ENCODE measurements at places on chromosomes 1 and 21.
A peak's percentile ranks its signal among the peaks of the same experiment; 100 is the strongest.

- DNase-seq, result no peak
These were observed 12.6 kb downstream of the KCND3 start for GRCh38 chr1:111976842-111977241.

DNA sequence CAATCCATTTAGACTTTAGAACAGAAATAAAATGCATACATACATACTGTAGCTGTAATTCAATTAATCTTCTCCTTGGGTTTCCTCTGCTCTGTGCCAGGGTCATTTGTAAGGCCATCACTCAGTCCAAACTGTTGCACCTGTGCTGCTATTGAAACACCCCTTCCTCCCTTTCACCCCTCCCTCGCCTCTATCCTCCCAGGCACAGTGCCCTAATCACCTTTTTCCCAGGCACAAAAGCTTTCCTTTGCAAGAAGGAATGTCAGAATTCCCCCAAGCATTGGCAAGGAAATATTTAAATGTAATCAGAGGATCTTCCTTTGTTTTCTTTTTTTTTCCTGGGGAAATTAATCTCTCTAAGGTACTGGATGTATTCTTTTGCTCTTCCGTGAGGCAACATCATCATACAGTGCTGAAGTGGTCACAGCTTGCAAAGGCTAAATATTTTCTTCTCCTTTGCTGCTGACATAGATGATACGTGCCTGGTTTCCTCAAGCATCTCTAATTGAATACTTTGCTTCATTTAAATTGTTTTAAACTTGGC is 339.3 kb upstream of the NR5A2 start:
- DNase-seq, result no peak

DNA sequence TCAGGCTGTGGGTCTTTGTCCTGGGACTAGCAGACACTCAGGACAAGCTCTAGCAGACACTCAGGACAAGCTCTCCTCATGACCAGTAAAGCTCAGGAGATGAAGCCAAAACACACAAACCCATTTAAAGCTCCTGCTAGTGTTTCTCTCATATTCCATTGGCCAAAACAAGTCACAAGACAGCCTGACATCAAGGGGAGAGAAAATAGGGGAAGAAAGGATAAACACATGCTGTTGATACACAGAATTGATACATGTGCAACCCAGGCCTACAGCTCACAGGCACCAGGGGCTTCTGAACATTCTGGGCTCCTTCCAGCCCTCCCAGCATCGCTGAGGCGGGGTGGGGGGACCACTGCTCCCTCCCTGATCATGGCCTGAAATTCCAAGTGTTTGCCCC is 35.3 kb downstream of the ATF3 start:
- DNase-seq, result no peak

DNA sequence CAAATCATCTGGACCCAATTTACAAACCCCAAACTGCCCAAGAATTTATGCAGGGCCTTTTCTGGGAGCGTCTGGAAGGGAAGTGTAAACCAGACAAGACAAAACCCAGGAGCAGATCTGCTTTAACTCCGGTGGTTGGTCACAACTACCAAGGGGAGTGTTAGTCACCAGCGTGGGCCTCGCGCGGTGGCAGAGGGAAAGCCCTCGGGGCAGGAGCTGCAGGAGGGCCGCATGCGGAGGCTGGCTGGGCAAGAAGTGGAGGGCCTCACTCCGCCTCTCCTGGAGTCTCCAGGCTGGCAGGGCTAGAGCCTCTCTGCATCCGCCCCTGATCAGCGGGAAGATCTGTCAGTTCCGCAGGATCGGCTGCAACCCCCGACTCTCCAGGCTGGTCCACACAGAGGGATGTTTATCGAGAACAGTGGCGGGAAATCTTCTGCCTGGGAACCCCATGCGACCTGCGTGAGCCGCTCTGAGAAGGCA is 2.0 kb downstream of the COL24A1 start:
- DNase-seq, result no peak

DNA sequence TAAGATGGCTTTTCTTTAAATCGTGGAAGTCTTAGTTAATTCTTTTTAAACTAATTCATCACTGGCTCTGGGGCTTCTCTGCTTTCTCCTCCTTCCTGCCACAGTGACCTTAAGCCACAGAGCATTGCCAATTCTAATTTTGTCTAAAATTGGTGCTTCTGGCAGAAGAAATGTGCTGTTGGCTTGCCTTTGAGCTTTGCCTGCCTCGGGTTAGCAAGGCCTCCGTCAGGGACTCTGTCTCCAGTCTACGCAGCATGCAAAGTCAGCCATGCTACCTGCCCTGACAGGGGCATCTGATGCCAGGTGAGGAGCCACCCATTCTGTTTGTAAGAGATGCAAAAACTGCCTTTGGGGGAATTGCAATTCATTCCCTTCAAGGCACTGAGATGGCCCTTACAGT is 25.2 kb downstream of the CLDN14 start:
- DNase-seq, result no peak

- no peak for DNase-seq
These were observed 161.2 kb downstream of the PSMG1 start for GRCh38 chr21:39022035-39022434.

GRCh38 chr1:20840731-20841130 is 53.6 kb upstream of the HP1BP3 start:
- DNase-seq, result peak; percentile 88

DNA sequence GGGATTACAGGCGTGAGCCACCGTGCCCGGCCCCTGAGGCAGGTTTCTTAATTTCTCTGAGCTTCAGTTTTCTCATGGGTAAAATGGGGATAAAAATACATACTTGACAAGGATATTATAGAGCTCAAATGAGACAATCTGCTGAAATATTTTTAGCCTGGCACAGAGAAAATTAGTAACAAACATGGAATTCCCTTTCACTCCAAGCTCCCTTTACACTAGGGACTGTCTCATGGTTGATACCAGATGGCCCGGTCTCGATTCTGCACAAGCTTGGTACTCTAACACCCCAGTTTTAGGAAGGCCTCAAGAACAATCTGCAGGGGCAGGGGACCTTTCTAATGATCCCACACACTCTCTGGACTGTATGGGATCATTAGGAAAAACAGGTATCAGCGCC is 671.7 kb downstream of the SMYD3 start:
- DNase-seq, result no peak

- no peak for DNase-seq
These were observed 216.3 kb downstream of the COL11A1 start for GRCh38 chr1:102891868-102892625.

DNA sequence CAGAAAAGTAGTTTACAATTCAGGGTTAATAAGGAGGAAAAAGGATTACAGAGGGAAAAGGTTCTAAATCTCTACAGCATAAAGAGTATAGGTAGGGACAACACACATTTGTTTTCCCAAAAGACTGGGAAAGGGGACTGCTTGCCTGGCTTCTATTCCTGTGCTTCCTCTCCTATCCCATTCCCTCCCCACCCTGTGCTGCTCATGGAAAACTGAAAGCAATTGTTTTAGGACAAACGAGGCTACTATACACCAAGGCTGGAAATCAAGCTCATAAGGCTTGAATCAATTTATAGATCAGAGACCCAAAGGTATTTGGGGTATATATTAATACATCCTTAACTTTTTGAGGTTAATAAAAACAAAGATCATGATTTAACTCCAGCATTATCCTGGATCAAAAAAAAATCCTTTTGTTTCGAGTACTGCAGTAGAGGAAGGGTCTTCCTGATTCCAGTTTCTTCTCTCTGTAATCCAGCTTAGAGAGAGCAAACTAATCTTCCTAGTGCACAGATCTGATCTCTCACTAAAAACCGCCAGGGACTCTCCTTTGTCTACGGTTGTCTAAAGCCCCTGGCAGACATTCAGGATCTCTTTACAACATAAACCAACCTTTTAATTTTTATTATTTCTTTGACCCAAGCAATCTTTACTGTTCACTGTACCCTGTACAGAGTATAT is 37.4 kb upstream of the A3GALT2 start:
- no peak for DNase-seq

GRCh38 chr1:69319287-69319686 is 248.4 kb upstream of the LRRC7 start:
- no peak for DNase-seq

DNA sequence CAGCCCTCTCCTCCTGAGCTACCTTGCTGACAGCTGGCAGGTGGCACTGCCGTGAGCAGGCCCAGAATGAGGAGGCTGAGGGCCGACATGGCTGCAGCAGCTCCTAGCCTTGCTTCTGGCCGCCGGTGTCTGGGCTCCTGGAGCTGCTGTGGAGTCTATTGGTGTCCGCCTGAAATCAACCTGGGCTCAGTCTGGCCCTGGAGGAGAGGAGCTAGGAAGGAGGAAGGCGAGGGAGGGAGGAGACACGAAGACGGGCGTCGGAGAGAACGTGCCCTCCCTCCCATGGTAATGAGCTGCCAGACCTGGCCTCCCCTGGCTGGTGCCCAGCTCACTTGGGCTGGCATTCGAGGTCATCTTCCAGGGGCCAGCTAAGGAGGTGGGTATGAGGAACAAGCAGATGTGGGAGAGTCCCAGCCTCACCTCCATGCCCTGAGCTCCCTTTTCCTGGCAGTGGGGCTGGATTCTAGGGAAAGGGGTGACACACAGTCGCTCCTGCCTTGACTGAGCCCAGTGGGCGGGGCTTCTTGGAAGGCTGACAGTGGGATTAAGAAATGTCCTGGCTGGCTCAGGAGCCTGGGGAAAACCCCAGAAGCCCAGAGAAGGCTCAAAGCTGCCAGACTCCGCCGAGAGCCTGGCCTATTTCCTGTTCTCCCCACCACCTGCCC is at the start of gene PDZK1IP1:
Gene PDZK1IP1 (minus strand): TSS at position 193 of the 665 bp plus-strand sequence. CDS start 104 bp downstream, at position 89.
- DNase-seq, result peak; percentile 62

- DNase-seq, result no peak
These were observed 38.8 kb downstream of the HEATR1 start for GRCh38 chr1:236565530-236565929.

DNA sequence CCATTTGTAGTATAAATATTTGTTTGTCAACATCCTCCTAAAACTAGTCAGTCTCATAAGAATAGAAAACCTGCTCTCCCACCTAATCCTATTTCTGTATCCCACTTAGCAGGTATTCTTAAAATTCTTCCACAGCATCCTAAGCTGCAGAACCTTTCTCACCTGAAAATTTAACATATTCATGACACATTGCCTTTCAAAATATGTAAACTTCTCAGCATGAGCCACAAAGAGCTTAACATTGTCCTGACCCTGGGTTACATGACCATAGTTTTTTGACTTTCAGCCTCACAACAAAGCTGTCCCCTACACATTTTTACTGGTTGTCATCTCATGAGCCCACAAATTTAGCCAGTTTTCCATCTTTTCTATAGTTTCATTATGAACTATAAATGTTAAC is 712.1 kb downstream of the LTN1 start:
- no peak for DNase-seq

DNA sequence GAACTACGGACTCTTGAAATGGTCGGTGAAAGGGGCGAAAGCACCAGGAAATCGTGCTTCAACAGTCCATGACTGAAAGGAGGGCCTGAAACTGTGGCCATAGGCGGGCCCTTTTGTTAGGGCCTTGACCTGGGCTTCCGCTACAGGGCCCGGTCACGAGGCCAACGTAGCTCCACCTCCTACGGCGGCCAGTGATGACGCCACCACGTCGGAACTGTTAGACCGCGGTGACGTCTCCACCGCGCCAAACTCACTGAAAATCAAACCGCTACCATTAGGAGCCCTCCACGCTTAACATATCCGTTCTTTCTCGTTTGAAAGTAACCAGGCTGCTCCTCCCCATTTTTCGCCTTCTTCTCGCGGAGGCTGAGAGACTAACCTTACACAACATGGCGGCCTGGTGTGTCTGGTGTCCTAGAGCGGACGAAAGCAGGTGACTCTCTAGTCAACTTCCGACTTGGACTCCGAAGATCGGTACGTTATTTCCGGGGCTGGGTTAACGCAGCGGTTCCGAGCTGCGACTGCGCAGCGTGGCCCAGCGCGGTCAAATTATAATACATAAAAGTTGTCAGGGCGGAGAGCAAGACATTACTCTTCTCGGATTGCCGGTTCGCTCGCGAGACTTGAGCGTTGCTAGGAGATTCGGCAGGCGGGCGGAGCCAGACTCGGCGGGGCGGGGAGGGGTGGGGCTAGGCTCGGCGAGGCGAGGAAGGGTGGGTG is 371 bp upstream of the CACYBP start:
- peak; percentile 99 for DNase-seq

- DNase-seq, result no peak
These were observed 49.6 kb downstream of the CTTNBP2NL start for GRCh38 chr1:112445596-112445995.

DNA sequence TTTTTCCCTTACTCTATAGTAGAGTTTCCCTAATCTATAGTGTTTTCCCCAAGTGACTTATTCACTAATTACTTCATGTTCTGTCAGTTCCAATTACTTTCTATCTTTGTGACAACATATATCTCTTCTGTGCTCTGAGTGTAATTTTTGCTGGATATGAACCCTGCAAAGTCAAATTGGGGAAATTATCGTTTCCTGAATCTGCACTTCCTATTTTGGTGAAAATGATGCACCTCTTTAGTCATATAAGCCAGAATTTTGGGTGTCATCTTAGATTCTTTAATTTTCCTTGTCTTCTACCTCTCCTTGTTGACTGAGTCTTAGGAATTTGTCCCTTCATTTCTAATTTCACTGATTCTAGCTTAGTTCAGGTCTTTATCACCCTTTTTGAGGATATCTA is 33.4 kb upstream of the PRKACB start:
- DNase-seq, result no peak

DNA sequence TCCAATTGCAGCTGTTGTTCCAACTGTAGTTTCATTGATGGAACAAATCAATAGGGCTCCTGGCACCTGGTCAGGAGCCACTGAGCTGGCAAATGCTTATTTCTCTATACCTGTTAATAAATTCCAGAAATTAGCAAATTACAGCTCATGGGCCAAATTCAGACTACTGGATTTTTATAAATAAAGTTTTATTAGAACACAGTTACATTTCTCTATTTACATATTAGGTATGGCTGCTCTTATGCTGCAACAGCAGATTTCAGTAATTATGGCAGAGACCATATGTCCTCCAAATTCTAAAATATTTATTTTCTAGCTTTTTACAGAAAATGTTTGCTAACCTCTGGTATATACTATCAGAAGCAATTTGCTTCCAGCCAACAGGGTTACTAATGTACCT is 47.8 kb downstream of the DUSP10 start:
- no peak for DNase-seq

GRCh38 chr21:44911384-44912157 is 9.1 kb downstream of the ITGB2 start:
- DNase-seq, result no peak

GRCh38 chr1:100950781-100951180 is 54.9 kb downstream of the SLC30A7 start:
- no peak for DNase-seq

- no peak for DNase-seq
These were observed 533.9 kb downstream of the PLPP3 start for GRCh38 chr1:56045477-56045876.
